ENCODE measurements at places on chromosomes 2 and 18. TPM values are rescaled to one million over a fixed set of nuclear protein-coding genes. Genes with fewer than 3 reads are reported as not detected.

DNA sequence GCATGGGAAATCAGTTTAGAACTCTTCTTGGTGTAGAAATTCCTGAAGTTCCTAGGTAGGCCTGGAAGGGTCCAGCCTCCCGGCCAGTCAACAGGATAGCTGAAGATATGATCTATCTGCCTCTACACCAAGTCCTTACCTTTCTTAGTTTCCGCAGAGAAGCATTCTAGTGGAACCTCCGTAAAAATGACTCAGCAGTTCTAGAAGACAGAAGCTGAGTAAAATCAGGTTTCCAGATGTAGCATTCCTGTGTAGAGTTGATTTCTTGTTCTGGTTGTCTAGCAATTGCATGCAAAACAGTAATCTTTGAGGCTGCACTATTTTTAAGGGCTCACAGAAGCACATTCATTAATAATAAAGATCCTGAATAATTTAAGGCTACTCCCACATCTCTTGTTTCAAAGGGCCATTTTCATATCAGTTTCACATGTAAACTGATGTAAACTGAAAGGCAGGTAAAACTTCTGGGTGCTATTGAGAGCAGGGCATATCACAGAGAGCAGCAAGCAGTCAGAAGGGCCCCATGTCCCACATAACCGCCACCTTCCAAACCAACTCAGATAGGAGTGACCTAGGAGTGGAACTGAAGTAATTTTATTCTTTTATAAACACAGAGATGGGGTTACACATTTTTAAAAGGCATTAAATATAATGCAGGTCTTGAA lies 3.2 kb upstream of the DYTN start:
- no peak for DNase-seq

Gene SELENOI
- 27.4 TPM for total RNA-seq

GRCh38 chr2:74414441-74414840 lies 7.0 kb downstream of the C2orf81 start:
- DNase-seq: peak; percentile 33

DNA sequence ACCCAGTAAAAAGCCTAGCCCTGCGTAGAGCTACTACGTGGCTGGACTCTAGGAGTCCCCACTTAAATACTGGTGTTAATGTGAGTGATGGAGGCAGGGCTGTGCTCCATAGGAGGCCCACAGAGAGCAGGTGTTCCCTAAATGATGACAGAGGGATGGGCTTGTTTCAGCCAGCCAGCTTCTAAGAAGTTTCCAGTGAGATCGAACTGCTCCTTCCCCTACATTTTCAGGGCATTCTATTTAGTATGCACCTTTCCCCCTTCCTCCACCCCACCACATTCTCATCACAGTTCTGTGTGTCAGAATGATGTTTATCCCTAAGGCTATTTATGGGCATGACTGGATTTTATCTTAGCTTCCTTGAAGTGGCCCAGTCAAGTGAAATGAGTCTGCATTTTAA lies 213.0 kb downstream of the TRIB2 start:
- no peak for DNase-seq
